ENCODE measurements at places on chromosomes 2 and 18.

DNA sequence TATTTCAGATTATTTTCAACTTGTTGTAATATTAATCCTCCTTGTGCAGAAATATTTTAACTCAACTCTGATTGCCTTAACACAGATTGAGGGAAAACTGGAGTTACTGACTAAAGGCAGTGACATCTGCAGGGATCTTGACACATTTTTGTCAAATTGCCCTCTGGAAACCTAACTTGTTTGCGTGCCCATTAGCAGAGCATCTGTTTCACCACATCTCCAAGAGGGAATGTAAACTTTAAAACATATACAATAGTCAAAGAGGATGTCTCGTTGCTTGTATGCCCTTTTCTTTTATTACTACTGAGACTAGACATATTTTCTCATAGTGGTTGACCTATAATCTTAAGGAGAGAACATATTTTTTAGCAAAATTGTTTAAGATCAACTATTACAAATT, 14.2 kb downstream of the INPP1 start:
- no peak for DNase-seq

DNA sequence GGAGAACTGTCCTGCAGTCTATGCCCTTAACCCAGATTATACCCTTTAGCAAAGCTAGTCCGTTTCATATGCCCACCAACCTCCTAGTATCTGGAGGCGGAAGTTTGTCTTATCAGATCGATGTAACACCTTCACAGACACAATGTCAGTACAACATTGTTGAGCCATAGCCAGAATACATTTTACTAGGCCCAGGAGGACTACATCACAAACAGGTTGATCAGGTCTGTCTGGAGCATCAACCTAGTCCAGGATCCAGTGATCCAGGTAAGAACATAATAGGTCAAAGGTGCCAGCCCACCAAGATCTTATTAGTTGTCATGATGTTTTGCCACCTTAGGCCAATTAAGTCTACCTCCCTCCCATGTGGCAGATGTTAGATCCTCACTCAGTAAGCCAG, 2.0 kb upstream of the TPRKB start:
- no peak for DNase-seq

GRCh38 chr2:160252278-160252887, 52.3 kb upstream of the ITGB6 start:
- peak; percentile 66 for DNase-seq

DNA sequence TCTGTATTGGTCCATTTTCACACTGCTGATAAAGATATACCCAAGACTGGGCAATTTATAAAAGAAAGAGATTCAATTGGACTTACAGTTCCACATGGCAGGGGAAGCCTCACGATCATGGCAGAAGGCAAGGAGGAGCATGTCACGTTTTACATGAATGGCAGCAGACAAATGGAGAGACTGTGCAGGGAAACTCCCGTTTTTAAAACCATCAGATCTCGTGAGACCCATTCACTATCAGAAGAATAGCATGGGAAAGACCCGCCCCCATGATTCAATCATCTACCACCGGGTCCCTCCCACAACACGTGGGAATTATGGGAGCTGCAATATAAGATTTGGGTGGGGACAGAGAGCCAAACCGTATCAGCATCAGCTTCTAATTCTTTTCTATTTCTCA, 217.0 kb downstream of the ANAPC1 start:
- no peak for DNase-seq

GRCh38 chr18:79007440-79007839, 27.8 kb downstream of the SALL3 start:
- no peak for DNase-seq

- DNase-seq, result peak; percentile 14
Measured at GRCh38 chr2:205563646-205564045, 118.7 kb upstream of the NRP2 start.

- DNase-seq, result no peak
Measured at GRCh38 chr18:58255701-58256311, 211.8 kb downstream of the NEDD4L start.

DNA sequence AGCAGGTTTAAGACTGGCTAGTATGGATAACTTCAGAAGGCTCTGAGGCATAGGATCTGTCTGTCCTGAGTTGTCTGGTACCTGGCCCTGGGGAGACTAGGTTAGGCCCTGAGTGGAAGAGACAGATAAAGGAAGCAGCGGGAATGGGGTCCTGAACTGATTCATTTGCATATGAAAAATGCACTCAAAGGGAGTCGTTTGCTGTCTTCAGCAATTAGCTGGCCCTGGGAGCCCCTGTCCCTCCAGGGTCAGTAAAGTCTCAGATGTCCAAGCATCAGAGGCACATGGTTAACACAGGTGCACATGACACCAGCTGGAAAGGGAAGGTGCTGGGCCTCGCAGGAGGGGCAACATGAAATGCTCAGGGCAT, 172.4 kb downstream of the ACOXL start:
- no peak for DNase-seq

GRCh38 chr18:63302220-63302619, 17.3 kb downstream of the BCL2 start:
- no peak for DNase-seq

DNA sequence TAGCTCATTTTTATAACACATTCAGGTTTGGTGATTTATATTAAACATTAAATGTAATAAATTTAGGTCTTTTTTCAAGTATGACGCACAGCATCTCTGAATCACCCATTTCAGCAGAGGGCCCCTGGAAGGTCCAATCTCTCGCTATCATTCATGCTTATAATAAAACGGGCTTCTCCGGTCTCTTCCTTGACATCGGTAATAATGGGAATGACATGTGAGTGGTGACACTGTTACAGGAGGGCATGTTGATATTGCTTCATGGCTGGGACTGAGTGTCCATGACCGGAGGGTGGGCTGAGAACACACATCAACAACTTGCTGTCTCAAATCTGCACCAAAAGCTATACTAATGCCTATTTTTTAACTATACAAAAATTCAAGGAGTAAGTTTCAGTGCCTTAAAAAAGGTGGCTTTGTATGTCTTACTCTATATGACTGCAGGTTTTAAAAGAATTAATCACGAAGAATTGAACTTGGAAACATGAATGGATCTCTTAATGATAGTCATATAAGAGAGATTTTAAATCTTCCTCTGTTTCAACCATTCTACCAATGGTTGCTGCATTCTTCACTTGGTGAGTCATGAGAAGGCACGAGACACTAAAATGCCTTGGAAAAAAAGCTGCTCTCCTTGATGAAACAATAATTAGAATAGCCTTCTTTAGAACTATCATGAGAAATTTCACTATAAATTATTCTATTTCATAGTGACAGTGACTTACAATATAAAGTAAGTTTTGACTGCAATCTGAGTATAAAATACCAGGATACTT, 101.9 kb upstream of the NRP2 start:
- peak; percentile 55 for DNase-seq

GRCh38 chr2:210536973-210537650, 19.3 kb upstream of the CPS1 start:
- no peak for DNase-seq

GRCh38 chr2:99404797-99405669, 67.8 kb downstream of the EIF5B start:
- DNase-seq, result no peak

- DNase-seq, result peak; percentile 58
Measured at GRCh38 chr2:61356261-61356957, 114.5 kb downstream of the USP34 start.

All from choroid plexus epithelial cell (primary cell).